Hindlimb muscle (tissue), 1 donor: ENCODE measurements at places on chromosomes 4 and X. TPM values are rescaled to one million over a fixed set of nuclear protein-coding genes. Genes with fewer than 3 reads are reported as not detected.

DNA sequence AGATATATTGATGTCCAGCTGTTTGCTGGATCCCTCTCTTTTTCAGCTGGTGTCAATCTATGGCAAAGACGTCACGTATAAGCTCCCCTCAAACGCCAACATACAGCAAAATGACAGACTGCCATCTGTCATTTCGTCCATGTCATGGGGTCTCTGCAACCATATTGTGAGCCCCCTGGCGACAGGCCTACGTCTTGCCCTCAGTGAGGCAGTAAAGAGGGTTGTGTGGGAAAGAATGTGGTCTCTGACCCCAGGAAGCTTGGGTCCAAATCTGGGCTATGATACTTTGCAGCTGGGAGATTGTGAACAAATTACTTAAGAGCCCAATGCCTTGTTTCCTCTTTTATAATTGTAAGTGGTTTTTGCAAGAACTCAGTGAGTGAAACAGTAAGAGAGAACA is 7.4 kb downstream of the SUPT20HL2 start:
- DNase-seq, result no peak

DNA sequence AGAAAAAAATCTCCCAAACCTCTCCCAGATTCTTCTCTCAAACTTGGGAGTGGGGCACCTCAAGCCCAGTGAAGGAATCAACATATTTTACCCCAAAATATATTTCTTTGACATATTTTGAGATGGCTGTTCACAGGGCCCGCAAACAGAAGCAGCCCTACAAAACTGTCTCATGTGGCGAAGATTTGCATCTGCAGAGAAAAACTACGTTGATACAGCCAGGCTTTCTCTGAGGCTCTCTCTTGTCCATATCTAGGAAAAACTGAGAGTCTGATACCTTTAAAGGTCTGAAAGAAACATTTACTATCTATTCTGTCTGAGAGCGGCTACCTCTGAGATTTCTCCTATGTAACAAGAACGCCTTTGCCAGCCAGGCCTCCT is 23.3 kb upstream of the TMSB4X start:
- no peak for DNase-seq

The RRAGB gene
- 18.3 TPM for polyA plus RNA-seq

DNA sequence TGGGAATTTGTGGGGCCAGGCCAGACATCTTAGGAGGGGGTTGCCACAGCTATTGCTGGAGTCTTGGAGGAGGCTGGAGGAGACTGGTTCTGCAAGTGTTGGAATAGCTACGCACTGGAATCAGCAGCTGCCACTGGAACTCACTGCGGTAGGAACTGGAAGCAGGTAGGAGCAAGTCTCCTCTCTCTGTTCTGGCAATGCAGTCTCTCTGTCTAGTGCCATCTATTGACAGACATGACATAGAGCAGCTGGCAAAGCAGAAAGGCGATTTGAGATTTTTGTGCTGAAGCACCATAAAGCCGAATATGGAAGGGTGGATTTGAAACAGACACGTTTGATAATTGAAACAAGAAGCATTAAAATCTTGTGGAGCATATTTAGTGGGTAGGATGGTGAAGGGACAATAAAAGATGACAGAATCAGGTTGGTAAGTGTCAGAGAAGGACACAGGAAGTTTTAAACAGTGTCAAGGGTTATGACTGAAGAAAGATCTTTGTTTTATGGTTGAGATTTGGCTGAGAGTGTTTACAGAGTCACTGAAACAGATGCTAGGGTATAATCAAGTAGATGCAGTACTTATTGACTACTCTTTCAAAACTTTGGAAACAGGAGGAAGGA is 23.5 kb upstream of the SYNPO2 start:
- no peak for DNase-seq

DNA sequence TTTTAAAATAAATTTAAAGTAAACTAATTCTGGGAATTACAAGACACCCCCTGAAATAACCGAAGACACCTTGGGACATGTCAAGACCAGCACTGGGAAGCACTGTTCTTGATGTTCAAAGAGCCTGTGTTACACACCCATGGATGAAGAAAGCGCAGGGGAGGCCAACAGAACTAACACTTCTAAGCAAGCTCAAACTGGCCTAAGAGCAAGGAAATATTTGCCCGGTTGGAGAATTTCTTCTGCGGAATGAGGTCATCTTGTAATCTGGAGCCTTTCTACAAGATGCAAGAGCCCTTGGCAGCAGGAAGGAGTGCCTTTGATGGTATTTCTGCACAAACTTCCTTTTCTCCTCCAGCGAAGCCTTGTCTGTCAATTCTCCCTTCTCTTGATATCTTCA is 9.3 kb upstream of the EFHC2 start:
- DNase-seq, result no peak

The SULT1E1 gene
- 20.9 TPM for polyA plus RNA-seq

DNA sequence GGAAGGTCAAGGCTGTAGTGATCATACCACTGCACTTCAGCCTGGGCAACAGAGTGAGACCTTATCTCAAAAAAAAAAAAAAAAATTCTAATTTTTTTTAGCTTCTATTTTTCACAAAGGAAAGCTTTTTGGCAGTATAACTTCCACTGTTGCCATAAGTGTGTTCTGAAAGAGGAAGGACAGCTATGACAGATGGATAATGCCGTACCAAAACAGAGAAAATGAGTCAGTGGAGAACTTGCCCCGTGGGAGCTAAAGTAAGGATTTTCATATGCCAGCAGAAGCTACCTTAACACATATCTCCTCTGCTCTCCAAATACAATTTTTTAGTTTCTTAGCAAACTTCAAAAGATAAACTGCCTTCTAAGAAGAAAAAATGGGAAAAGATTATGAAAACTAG is 43.7 kb downstream of the RPS3A start:
- DNase-seq, result no peak

- DNase-seq, result no peak
These were observed 8.5 kb upstream of the NFKB1 start for GRCh38 chr4:102492531-102493241.

The GDI1 gene
- polyA plus RNA-seq, result 91.8 TPM
